ENCODE measurements at places on chromosomes 2 and 18. TPM values are rescaled to one million over a fixed set of nuclear protein-coding genes. Genes with fewer than 3 reads are reported as not detected.

DNA sequence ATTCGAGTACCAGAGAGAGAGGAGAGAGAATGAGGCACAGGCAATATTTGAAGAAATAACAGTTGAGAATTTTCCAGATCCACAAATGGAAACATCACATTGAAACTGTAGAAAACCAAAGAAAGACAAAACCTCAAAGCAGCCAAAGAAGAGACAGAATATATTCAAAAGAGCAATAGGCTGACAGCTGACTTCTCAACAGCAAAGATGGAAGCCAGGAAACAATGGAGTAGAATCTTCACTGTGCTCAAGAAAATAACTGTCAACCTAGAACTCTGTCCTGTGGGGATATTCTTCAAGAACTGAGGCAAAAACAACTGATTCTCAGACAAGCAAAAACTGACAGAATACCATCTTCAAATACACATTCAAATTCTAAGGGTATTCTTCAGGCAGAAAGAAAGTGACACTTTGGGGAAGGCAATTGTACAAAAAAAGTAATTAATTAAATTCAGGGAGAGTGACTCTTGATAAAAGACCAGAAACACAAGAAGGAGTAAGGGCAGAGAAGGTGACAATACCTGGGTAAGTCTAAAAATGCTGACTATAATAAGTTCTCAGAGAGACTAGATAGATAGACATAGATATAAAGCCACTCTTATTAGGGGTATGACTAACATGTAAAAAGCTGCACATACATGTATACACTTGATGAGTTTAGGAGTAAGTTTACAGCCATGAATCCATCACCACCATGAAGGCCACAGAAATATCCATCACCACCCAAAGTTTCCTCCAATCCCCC is 25.6 kb downstream of the ANKMY1 start:
- no peak for DNase-seq

- no peak for DNase-seq
Observed at GRCh38 chr2:164388511-164388910, 232.8 kb downstream of the GRB14 start.

The SIX3 gene
- not detected for total RNA-seq

DNA sequence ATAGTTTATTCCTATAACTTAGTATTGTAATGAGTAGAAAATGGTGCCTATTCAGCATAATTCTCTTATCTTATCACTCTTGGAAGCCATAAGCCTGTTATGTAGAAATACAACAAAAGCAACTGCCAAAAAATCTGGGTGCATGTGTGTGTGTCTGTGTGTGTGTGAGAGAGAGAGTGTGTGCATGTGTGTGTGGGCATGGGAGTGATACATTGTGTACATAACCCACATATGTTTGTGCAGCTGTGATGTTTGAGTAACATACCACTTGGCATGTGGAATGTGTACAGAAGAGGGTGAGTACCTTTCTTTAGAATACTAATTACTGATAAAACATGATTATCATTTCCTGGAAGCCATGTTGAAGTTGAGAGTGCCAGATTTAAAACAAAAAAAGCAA is 642.3 kb upstream of the SYT4 start:
- no peak for DNase-seq

The SAG gene
- total RNA-seq: not detected

The SYT4 gene
- 1.2 TPM for total RNA-seq

- DNase-seq: no peak
Observed at GRCh38 chr2:57793310-57793709, 253.3 kb upstream of the VRK2 start.

GRCh38 chr18:41378598-41378997 is 576.4 kb upstream of the PIK3C3 start:
- no peak for DNase-seq

The GPR45 gene
- not detected for total RNA-seq

DNA sequence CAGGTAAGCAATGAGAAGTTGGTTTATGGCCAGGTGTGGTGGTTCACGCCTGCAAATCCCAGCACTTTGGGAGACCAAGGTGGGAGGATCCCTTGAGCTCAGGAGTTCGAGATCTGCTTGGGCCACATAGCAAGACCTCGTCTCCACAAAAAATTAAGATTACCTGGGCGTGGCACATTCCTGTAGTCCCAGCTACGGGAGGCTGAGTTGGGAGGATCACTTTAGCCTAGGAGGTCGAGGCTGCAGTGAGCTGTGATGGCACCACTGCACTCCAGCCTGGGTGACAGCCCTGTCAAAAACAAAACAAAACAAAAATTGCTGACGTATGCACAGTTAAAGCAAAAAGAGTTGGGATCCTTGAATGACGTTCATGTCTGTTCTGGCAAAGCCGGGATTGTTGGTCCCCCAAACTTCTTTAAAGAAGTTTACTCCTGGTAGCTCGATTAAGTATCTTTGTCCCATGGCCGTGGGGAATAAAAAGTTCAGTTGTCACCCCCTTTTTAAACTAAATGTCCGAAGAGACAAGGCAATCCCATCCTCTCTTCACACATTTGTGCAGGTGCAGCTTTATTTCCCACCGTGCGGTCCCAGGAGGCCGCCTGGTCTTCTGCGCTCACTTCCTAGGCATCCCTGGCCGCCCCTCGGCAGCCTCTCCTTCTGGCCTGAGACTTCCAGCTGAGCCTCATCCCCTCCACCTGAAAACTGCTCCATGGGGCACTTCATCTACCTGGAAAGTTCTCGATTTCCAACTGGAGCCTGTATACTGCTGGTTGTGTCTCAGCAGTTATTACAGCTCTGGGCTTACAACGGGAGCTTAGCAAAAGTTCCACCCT is 762 bp upstream of the SPOPL start:
- DNase-seq: peak; percentile 67

- no peak for DNase-seq
Observed at GRCh38 chr2:196200557-196200956, 29.2 kb upstream of the STK17B start.

- DNase-seq: no peak
Observed at GRCh38 chr2:65345631-65346030, 86.8 kb downstream of the SPRED2 start.

The DCDC2C gene
- not detected for total RNA-seq

GRCh38 chr2:28049416-28049815 is 158.9 kb downstream of the BABAM2 start:
- no peak for DNase-seq

DNA sequence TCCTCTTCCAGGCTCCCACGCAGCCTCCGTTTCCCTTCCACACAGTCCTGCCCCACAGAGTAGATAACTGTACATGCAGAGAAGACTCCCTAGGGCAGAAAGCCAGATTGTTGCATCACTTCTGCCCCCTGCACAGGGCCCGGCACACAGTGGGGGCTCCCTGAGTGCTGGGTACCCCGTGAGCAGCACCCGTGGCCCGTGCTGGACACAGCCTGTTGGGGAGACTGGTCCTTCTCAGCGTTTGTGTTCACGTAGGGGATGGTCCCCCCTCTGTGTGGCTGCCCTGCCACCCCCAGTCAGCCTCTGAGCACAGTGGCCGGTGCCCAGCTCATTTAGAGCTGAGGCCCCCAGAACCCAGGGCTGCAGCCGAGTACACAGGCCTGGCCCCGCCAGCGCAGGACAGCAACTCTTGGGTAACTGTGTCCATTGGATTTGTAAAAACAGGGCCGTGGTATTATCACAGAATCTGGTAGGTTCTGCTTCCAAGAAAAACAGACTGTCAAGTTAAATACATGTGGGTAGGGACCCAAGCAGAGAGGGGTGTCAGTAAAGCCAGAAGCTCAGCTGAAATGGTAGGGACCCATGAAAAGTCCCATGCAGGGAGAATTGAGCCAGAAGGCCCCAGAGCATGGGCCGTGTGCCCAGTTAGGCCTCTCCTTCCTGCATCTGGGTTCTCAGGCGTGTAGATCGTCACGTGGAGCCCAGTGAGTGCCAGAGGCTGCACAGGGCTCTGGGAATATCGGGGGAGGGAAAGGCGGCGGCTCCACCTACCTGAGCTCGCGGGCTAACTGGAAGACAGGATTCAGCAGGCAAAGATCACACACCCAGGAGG is 257.3 kb downstream of the ATAD2B start:
- peak; percentile 91 for DNase-seq

DNA sequence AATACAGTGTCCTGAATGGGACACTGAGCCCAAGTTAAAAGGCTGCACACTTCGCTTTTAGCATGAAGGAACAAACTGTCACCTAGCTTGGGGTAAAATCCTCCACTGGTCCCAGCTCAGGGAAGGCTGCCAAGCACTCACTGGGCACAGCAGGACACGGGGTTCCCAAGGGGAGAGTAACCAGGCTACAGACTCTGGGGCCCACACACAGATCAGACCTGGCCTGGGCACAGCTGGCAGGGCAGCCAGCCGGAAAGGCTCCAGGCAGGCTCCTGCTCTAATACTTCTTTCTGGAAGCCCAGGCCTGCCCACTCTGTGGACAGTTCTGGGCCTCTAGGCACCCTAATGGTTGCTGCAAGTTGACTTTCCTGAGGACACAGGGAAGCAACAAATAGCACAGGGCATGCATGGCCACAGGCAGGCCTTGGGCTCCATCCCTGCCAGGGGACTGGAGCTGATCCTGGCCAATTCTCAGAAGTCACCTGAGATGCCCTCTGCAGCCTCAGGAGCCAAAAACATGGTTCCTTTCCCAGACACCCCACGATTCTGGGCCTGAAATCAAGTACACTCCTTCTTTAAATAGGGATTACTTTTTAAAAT is 18.7 kb upstream of the SULT1C3 start:
- DNase-seq: peak; percentile 75

The CXCR1 gene
- 1.1 TPM for total RNA-seq

GRCh38 chr18:25298853-25299274 is 53.1 kb downstream of the ZNF521 start:
- no peak for DNase-seq

- DNase-seq: no peak
Observed at GRCh38 chr18:52750995-52751394, 411.0 kb downstream of the DCC start.

The LAMA1 gene
- total RNA-seq: not detected

DNA sequence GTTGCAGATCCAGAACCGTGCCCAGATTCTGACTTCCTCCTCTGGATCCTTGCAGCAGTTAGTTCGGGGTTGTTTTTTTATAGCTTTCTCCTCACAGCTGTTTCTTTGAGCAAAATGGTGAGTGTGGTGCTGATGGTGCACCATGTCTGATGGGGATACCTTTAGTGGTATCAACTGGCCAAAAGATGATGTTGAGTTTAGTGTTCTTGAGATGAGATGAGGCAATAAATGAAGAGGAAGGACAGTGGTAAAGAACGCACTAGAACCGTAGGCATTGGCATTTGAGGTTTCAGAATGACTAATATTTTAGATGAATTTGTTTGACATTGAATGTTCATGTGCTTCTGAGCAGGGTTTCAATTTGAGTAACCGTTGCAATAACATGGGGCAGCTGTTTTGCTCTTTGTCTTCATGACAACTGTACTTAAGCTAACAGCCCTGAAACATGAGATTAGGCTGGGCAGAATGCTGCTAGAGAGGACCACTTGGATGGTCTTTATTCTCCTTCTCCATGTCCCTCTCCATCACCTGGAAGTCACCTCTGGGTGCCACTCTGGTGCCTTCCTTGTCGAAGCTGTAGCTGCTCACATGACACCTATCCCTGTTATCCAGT is 3.9 kb downstream of the CTLA4 start:
- no peak for DNase-seq
